ENCODE measurements at places on chromosomes 11 and 22.

DNA sequence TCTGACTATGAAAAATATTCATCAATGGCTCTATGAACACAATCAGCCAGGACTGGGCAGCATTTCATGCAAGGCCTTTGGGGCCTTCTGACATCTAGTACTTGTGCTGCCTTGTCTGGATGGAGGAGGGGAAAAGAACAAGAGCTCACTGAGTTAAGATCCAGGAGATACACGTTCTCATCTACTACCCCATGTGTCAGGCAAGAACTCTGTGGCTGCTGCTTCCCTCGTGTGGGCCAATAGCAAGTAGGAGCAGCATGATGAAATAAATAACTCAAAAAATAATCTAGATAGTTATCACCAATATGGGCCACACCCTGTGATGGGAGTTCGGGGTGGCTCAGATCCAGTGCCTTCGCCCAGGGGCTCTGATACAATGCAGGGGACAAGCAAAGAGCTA, 7.3 kb downstream of the KCNE3 start:
- no peak for DNase-seq

DNA sequence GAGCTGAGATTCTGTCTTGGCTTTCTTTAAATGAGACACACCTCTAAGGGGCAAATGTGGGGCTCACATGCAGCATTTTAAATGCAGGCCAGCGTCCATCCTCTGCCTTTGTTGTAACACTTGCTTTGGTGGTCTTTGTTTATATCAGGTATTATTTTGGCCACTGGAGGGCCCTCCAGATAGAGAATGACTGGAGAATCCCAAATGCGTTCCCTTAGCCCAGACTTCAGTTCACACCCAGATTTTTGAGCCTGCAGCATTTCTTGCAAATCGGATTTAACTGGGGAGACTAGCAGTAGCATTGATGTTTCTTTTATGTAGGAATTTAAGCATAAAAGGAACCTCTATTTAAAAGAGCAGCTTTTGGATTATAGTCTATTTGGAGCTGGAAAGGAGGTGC, 200.2 kb upstream of the SORL1-AS1 start:
- no peak for DNase-seq

- DNase-seq, result no peak
These were observed 48.4 kb upstream of the WNT7B start for GRCh38 chr22:46025225-46025972.

DNA sequence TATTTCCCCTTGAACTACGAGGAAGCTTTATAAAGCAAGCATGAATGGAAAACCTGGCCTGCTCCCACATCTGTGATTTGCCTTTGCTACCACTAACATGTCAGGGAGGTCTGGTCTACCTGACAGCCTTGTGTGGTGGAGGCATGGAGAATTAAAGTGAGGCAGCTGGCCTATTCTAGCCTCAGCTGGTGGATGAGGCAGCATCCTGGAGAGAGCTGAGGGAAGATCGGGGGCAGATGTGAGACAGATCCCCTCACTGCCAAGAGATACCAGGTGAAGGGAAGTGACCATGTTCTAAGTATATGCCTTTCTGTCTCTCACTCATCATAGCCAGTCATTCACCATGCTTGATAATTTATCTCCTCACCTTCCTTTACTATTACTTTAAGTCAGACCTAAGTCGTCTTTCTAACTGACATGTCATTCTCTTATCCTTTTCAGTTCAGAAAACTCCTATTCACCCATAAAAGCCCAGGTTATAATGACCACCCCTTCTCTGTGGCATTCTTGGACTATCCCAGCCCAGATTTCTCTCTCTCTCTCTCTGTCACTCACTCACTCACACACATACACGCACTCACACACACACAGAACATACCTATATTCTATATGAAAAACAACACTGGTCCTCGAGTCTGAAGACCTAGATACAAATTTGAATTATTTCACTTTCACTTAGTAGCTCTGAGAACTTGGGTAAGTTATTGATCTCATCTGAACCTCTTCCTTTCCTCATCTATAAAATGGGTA, 90.7 kb downstream of the CSNK2A3 start:
- no peak for DNase-seq

- peak; percentile 7 for DNase-seq
These were observed 71.7 kb downstream of the RAB38 start for GRCh38 chr11:88103337-88104206.

DNA sequence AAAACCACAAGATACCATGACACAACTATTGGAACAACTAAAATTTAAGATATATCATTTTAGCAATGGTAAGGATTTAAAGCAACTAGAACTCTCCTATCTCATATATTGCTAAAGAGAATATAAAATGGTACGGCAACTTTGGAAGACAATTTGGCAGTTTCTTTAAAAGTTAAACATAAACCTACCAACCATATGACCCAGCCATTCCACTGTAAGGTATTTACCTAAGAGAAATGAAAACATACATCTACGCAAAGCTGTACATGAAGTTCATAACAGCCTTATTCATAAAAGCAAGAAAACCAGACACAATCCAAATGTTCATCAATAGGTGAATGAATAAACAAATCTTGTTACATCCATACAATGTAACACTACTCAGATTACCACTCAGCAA, 31.3 kb downstream of the SIK3 start:
- no peak for DNase-seq

DNA sequence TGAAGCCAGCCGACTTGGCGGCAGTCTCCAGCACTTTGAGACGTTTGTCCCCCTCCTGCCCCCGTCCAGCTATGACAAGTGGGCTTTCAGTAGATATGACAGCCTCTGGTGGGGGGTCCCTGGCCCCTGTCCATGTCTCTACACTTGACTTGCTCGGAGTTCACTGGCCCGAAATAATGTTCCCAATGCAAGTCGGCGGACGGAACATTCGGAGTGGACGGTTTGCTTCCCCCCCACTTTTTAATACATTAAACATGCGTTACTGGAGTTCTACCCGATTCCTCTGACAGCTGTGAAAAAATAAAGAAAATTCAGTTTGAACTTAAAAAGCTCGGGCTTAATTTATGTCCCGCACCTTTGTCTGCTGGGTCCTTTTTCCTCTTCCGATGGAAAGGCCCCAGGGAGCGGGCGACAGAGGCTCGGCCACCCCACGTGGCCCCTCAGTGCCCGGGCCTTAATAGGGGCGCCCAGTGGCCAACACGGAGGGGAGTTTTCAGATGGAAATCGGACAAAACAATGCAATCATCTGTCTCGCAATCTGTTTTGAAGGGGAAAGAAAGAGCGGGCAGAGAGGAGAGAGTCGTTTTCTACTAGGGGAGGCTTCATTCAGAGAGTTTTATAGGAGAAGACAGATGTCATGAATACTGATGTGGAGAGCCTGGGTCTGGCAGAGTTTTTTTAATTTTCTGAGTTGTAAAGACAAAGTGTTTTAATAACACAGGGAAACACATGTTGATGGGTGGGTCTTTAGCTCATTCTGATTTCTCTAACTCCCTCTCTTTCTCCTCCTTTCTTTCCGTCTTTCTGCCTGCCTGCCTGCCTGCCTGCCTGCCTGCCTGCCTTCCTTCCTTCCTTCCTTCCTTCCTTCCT, 50.2 kb downstream of the SMIM38 start:
- DNase-seq, result no peak

DNA sequence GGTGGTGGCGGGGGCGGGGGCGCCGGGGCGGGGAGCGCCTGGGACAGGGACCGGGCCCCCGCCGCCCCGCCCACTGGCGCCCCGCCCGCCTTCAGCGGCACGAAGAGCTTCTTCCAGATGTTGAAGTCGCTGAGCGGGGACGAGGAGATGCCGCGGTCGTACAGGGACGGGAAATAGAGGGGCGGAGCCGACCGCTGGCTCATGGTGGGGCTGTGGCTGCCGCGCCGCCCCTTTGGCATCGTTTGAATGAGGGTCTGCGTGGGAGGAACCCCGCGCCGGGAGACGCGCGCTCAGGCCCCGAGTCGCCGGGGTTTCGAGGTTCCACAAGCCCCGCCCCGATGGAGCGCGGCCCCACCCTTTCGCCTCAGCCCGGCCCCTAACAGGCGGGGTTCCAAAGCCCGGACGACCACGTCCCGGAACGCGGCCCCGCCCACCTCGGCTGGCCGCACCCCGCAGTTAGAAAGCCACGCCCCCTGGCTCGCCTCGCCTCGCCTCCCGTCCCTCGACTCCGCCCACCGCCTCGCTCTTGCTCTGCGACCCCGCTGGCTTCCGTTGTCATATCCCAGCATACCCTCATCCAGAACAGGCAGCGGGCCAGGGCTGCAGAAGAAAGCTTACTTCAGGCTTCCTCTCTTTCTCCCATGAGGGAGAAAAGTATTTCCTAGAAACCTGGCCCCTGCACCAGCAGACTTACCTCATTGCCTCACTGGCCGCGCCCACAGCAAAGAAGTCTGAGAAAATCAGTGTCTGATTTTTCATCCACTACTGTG, at the start of gene C11orf91:
C11orf91 (minus strand) TSS at position 325 of the 770 bp plus-strand sequence; CDS start at position 239, 86 bp downstream.
- peak; percentile 90 for DNase-seq

GRCh38 chr11:65536412-65537295, 11.8 kb downstream of the SCYL1 start:
- DNase-seq, result no peak

DNA sequence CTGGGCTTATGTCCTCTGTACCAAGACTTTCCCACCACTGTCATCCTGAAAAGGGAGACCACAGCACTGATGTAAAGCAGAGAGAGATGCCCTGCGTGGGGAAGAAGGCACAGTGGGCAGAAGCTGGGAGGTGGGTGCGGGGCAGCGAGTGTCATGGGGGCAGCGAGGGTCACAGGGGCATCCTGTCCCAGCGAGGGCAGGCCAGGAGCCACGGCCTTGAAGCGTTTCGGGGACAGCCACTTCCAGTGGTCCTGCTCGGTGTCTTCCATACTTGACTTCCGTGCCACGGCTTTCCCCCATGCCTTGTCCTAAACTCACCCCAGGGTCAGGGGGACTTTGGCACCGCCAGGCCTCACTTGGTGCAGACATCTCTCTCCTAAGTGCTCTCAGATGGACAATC, 1121.3 kb downstream of the TBC1D22A start:
- DNase-seq, result no peak

- DNase-seq, result peak; percentile 74
These were observed 10.1 kb downstream of the MTFP1 start for GRCh38 chr22:30435674-30436126.

GRCh38 chr11:45518141-45518832, 147.1 kb downstream of the CHST1 start:
- no peak for DNase-seq

- no peak for DNase-seq
These were observed 706 bp upstream of the SCYL1 start for GRCh38 chr11:65524014-65524740.

DNA sequence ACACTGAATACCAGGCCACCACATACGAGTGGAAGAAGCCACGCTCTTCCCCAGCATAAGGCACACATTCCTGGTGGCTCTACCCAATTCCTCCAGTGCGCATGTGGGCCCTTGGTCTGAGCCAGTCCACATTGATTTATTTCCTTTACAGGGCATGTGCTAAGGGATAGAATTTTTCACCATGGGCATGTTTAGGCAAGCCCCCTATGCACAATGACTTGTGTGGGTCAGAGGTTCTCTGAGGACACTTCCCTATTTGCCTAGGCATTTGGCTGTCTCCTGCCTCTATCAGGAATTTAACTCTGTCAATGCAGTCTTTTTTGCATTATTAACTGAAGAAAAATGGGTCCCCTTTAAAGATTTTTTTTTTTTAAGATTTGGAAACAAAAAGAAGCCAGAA, 718.1 kb downstream of the NTM start:
- no peak for DNase-seq

GRCh38 chr11:134560566-134561330, 148.7 kb upstream of the B3GAT1 start:
- DNase-seq, result no peak

DNA sequence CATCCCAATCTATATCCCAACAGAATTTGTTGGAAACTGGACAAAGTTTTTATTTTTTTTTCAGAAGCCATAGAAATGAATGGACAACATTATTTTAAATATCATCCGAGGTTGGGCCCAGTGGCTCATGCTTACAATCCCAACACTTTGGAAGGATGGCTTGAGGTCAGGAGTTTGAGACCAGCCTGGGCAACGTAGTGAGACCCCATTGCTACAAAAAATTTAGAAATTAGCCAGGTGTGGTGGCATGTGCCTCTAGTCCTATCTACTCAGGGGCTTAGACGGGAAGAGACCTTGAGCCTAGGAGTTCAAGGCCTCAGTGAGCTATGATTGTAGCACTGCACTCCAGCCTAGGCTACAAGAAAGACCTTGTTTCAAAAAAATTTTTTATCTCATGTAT, 4.1 kb upstream of the SLC37A4 start:
- DNase-seq, result no peak

DNA sequence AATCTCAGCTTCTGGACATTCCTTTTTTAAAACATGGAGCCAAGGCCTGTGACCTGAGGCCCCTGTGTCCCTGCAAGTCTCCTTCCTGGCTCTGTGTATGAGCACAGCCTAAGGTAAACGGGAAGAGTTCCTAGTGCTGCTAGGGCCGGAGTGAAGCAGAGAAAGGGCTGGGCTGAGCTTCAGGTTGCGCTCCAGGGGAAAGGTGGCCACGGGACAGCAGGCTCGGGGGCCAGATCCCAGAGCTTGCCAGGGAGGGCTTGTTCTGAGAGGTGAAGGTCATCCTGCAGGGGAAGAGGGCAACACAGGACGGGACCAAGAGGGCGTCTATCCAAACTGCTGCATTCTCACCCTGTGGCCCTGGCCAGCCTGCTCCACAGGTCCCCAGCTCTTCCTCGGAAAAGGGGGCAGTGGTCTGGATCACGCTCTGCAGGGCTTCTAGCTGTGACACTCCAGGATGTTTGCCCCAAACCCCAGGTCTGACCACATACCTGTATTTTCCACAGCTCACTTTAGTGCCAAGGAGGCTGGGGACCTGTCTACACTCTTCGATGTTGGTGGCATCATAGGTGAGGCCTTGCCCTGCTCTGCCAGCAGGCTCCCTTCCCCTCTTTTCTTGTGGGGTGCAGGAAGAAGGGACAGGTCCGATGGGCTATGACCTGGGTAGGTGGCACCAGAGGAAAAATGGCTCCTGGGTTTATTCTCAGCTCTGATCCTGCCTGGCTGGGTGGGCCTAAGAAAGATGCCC, 20.4 kb downstream of the SLC37A2 start:
- DNase-seq, result no peak

- DNase-seq, result no peak
These were observed 26.9 kb downstream of the MICAL3 start for GRCh38 chr22:17997456-17997855.

Measured in activated T-cell treated with anti-CD3 and anti-CD28 coated beads for 24 hours (primary cell).